Stimulated activated CD4-positive, alpha-beta T cell treated with anti-CD3 and anti-CD28 coated beads, Interleukin-4, amount 100 ng/mL, for 48 hours (primary cell): ENCODE measurements at places on chromosomes 4 and X.
A peak's percentile ranks its signal among the peaks of the same experiment; 100 is the strongest.

GRCh38 chr4:156977435-156978160, 6.0 kb upstream of the PDGFC start:
- no peak for DNase-seq

GRCh38 chrX:47380268-47380667, 9.9 kb downstream of the ZNF157 start:
- DNase-seq, result no peak

GRCh38 chr4:3836756-3837601, 70.8 kb downstream of the ADRA2C start:
- peak; percentile 12 for DNase-seq

GRCh38 chrX:39869846-39870601, 227.7 kb downstream of the BCOR start:
- DNase-seq, result peak; percentile 42
